Activated CD4-positive, alpha-beta T cell treated with anti-CD3 and anti-CD28 coated beads, Interleukin-2, amount 50 U/mL, for 4 hours (primary cell): ENCODE measurements at places on chromosomes 7 and 10.

GRCh38 chr10:79052291-79053080 lies 16.3 kb upstream of the ZMIZ1 start:
- DNase-seq, result no peak

DNA sequence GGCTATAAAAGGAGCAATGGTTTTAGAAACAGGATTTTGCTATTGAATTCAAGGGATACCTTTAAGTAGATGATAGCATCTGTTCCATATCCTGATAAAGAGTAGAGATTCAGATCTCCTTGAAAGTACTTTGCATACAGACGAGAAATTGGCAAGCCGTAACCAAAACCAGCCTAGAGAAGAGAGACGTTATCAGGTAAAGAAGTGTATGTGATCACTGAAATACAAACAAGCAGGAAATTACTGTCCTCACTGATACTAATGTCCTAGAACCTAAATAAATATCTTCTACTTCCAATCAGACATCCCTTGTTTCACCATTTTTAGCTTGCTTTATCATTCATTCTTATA lies 9.4 kb downstream of the PDK4 start:
- no peak for DNase-seq

GRCh38 chr7:16989811-16990413 lies 108.1 kb upstream of the AGR3 start:
- no peak for DNase-seq

DNA sequence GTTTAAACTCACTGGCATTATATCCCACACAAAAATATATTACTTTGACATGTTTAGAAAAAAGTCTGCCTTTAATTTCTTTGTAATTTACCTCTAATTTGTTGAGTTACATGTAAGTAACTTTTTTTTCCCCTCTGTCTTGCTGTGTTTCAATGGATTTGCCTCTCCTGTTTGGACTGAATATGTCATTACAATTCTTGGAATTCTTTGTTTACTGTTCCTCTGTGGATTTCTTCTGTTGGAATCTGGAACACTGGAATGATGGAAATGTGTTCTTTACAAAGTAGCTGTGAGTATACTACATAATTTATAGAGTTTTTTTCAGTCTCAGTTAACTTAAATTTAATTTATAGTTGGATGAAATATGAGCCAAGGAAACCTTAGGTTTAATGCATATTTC lies 30.4 kb downstream of the SEPTIN7 start:
- DNase-seq, result no peak
